GF-D8 (cell line): ENCODE measurements at places on chromosomes 7 and 10.

GRCh38 chr7:2606539-2606936 lies 25.2 kb upstream of the TTYH3 start:
- DNase-seq = no peak

GRCh38 chr10:27529010-27529783 lies 25.1 kb downstream of the RAB18 start:
- DNase-seq = no peak

- DNase-seq = no peak
Observed at GRCh38 chr7:51351661-51352060, 35.1 kb upstream of the COBL start.

DNA sequence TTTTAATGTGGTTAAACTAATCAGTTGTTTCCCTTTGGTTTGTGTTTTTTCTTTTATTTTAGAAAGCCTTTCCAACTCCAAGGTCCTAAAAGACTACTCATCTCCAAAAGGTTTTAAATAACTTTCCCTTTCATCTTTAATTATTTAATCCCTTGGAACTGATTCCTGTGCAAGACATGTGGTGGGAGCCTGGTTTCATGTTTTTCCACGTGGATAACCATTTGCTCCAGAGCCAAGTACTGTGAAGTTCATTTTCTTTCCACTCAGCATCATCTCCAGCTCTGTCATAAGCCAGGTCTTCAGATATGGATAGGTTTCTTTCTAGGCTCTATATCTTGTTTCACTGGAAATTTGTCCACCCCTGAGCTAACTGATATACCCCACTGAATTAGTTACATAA lies 16.7 kb downstream of the PPP1R3C start:
- no peak for DNase-seq

DNA sequence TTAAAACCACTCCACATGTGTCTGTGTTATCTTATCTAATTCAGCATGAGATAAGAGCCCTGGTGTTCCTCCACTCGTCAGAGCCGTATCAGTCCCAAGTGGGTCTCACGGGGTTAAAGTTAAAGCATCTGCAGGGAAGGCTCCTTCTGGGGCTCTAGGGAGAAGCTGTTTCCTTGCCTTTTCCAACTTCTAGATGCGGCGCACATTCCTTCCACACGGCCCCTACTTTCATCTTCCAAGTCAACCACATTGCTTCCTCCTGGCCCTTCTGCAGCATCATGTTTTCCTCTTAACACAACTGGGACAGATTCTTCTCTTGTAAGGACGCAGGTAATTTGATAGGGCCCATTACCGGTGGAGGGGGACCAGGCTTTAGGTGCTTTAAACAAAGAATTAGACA lies 620.1 kb upstream of the DPP6 start:
- DNase-seq = no peak

DNA sequence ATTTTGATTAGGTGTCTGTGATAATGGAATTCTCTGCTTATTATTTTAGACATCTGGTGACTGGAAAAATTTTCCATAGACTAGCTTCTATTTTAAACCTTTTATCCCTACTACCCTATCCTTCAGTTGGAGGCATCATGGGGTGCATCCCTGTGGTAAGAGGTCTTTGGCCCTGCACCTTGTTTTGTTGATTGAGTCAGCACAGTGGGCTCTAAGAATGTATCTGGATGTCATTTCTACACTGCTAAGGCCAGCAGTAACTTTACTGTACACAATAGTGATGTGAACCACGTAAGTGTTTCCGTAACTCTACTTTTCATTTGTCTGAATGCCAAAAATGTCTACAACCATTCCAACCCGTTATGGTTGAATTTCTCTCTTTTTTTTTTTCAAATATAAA lies 75.6 kb downstream of the ADAM22 start:
- no peak for DNase-seq

DNA sequence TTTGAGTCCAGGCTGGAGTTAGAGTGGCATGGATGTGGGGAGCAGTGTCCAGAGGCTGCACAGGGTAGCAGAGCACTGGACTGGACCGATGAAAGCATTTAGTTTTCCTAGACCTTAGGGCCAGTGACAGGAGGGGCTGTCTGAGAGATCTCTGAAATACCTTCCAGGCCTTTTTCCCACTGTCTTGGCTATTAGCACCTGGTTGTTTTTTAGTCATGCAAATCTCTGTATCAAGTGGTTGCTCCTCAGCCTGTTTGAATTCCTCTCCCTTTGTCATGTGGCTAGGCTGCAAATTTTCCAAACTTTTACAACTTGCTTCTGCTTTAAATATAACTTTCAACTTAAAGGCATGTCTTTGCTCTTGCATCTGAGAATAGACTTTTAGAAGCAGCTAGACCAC lies 504.3 kb upstream of the VSTM2A start:
- DNase-seq = no peak

DNA sequence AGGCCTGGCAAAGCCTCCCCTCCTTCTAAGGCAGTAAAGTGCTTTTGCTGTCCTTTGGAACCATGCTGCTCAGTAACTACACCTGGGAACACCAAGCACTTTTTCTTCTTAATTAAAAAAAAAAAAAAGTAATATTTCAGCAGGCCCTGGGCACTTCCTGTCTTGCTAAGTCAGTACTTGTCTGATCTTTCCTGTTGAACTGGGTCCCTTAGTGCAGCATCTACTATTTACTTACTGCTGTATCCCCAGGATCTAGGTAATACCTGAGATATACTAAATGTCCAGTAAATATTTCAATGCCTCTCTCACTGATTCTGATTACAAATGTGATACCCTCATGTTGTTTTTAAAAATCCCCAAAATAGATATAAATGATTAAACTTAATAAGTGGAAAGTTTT lies 77.4 kb downstream of the PPP1R3C start:
- no peak for DNase-seq

- DNase-seq = no peak
Observed at GRCh38 chr7:7709291-7709690, 9.1 kb downstream of the RPA3 start.

- DNase-seq = no peak
Observed at GRCh38 chr7:32378988-32379387, 111.2 kb downstream of the LSM5 start.

DNA sequence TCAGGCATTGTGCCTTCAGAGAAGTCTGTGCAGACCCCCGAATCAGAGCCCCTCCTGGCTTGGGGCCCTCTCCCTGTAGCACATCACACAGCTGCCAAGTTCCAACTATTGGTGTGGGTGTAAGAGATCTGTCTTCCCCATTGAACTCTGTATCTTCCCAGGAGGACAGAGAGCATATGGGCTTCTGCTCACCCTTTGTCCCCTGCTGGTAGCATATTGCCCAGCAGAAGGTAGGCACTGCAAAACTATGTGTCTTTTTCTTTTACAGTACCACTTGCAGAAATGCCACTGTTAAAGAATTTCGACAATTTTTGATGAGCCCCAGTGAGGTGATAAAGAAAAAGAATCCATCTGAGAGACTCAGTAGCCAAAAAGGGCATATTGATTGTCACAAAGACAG lies 59.6 kb downstream of the NPY start:
- no peak for DNase-seq

DNA sequence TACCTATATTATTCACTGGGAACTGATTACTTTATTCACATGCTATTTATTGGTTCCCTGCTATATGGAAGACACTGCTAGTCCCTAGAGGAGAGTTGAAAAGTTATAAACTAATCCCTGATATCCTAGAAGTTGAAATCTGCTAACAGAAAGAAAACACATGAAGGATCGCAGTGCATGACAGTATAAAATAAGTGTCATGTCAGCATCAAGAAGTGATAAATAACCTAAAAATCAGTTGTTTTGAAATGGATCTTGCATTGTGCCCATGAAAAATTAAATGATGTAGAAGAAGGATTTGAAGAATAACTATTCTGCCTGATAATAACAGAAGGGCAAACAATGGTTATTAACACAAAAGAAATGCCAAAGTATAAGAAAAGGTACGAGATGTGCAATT lies 293.3 kb upstream of the LRRN3 start:
- no peak for DNase-seq

GRCh38 chr7:38880454-38880853 lies 28.5 kb downstream of the VPS41 start:
- no peak for DNase-seq

GRCh38 chr7:108157606-108158335 lies 27.6 kb upstream of the LAMB4 start:
- DNase-seq = no peak

DNA sequence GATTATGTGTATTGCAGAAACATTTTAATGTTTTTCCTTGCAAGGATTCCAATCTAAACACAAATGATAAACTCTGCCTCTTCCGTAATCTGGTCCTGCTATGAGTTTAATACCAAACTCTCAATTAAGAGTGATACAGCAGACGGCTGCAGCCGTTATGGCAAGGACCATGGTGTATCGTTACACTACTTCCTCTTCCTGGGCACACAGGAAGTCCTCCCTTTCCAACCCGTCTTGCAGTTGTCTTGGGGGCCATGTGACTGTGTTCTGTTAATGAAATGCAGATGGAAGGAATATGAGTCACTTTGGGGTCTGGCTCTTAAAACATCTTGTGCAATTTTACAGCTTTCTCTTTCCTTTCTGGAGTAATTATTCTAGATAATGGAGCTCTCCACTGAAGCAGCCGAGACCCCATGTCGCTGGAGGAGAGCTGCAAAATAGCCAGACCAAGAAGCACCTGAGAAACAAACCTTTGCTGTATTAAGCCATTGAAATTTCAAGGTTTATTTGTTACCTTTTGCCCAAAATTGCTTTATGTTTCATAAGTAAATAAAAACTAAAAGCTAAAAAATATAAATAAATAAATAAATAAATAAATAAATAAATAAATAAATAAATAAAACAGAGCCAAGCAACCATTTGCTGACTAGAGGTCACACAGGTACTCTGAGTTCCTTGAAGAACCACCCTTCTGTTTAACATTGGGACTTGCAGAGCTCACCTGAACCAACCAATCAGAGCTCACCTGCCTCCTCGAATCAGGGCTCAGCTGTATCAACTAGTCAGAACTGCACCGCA lies 74.7 kb downstream of the FRMPD2 start:
- DNase-seq = peak; percentile 46

DNA sequence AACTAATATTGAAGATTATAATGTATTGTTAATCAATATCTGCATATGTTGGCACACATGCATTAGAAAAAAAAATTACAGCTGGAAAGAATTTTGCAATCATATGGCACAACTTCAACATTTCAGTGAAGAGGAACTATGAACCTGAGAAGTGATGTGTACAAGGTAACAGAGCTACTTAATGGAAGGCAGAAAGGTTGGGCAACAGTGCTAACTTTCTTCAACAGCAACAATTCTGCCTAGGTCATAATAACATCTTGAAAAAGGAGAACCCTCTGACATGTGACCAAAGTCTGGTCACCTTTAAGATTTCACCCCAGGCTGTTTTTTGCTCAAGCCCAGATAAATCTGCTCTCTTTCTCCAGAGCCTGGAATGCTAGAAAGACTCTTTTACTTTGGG lies 47.9 kb upstream of the SKAP2 start:
- peak; percentile 58 for DNase-seq

DNA sequence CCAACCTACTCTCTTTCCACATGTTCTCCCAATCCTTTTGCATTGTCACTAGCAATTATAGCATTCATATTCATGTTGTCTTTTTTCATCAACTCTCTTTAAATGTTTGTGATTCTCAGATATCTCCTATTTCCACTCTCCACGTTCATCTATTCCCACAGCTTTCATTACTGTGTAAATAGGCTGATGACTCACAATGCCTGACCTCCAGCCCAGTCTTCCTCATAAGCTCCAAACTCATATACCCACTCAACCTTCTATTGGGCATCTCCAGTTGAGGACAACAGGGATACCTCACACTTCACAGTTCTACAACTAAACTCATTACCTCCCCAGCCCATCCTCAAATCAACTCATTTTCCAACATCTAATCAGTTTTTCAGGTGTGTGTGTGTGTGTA lies 194.1 kb downstream of the DGKI start:
- DNase-seq = no peak

- no peak for DNase-seq
Observed at GRCh38 chr7:97450516-97450915, 281.4 kb upstream of the TAC1 start.

- no peak for DNase-seq
Observed at GRCh38 chr7:75638594-75639070, 100.1 kb downstream of the HIP1 start.

DNA sequence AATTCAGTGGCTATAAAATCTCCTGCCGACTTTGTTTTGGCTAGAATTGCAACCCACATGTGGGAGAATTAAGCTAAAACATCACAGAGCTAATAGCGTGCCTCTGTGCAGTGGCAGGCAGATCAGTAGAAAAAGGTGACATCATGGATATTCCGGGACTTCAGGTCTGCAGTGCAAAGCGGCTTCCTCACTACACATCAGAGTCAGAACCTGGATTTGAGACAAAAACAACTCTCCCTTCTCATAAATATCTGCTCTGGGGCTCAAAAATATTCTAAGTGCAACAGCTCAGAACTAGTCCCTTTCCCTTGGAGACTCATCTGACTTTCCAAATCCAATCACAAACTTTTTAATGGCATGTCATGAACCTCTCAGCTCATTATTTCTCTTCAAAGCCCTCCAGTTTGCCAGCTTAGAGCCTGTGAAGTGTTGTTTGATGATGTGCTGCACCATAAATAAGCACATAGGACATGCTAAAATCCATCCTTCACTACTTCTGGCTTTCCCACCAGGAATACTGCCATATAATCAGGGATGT lies 337.1 kb downstream of the RNLS start:
- DNase-seq = no peak

- no peak for DNase-seq
Observed at GRCh38 chr7:8290645-8291308, 28.8 kb upstream of the ICA1 start.

DNA sequence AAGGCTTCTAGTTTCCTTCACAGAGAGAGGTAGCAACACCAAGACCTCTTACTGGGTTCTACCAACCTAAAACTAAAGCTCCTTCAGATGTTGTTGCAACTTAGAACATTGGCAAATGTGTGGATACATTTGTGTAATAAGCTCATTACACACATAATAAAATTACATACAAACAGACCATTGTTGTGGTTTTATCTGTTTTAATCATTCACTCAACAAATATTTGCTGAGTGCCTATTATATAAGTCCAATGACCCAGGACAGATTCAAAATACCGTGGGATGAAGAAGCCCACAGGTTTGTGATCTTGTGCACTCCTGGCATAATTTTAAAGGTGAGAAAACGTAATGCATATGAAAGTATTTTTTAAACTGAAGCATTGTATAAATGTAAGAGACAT lies 160.4 kb upstream of the NPVF start:
- DNase-seq = no peak

- DNase-seq = no peak
Observed at GRCh38 chr7:7816084-7816483, 97.7 kb upstream of the RPA3 start.

GRCh38 chr7:27031289-27032172 lies 64.3 kb downstream of the HOXA1 start:
- peak; percentile 30 for DNase-seq

DNA sequence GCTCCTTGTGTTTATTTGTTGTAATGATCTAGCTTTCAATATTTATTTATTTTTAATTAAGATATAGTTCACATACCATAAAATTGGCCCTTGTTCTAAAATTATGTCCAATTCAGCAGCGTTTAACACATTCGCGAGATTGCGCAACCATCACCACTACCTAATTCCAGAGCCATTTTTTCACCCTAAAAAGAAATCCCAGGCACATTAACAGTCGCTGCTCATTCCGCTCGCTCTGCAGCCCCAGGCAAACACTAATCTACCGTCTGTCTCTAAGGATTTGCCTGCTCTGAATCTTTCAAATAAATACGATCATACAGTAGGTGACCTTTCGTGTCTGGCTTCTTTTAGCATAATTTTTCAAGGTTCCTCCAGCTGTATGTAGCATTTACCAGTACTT lies 616.7 kb downstream of the CALN1 start:
- DNase-seq = no peak
